Activated CD4-positive, alpha-beta T cell treated with anti-CD3 and anti-CD28 coated beads, Interleukin-2, amount 10 ng/mL, durations not matched to agents 7 days and 5 days (primary cell): ENCODE measurements at places on chromosomes 12 and 14. TPM values are rescaled to one million over a fixed set of nuclear protein-coding genes. Genes with fewer than 3 reads are reported as not detected.

DNA sequence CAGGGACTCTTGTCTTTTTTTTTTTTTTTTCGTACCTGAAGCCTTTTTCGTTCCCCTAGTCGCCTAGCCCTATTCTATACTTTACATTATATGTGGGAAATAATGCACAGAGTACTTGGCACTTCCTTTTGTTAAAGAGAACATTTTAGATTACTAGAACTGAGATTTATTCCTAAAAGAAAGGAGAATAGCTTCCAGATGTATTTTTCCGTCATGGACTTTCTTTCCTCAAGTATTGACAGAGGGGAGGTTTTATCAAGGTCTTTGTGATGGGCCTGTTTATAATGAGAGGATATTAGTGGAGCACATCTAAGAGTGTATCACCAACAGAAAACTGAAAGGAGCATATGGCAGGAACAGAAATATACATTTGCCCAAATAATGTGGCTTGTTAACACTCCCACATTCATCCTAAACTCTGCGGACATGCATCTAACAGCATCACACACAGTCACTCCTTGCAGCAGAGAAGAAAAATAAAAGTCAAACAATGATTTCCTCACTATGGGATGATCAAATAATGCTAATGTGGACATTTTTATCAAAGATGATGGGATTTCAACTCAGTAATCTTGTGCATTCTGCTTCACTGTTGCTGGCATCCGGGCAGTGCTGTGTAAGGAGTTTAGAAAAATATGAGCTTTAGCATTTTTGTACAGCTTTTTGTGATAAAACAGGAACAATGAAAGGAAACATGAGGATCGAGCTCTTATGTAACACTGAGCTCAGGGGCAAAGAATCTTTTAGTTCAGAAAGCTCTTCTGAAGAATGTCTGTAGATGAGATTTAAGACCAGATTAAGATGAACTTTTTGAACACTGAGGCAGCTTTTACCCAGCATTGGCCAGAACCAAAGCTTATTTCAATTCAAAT is 183.1 kb downstream of the EGLN3 start:
- no peak for DNase-seq

The PAH gene
- total RNA-seq, result not detected

DNA sequence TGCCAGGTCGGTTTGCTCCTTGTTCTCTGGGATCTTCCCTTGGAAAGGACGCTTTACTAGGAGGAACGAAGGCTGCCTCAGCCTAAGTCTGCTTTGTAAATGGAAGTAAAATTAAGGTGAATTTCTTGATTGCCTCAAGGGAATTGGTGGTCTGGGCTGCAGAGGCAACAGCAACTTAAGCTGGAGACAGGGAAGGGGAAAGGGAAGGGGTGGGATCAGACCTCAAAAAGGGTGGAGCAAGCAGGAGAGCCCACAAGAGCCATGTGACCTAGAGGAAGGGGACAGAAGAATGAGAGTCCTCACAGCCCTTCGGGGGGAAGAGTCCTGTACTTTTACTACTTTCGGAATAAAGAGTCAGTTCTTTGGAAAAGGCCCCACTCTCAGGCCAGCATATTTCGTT is 147.9 kb downstream of the PPM1H start:
- no peak for DNase-seq

- DNase-seq, result no peak
Observed at GRCh38 chr12:49232940-49233841, 31.7 kb upstream of the TUBA1C start.

The COX14 gene
- total RNA-seq, result 31.6 TPM

DNA sequence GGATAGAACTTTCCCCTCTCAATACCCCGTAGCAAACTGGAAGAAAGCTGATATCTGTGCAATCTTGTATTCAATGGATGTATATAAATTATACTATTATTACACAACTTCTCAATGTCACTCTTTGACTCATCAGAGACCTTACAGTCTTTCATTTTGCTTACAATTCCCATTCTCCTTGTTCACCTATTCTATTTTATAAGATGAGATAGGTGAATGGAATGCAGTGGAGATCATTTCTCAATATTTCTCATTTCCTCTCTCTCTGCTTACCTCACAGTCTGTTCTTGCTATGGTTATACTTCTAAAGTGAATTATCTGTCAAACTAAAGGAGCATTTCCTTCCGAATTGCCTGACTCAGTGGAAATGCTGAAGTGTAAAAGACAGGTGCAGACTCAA is 14.9 kb downstream of the FOXA1 start:
- DNase-seq, result no peak

- DNase-seq, result no peak
Observed at GRCh38 chr14:104700225-104700651, 10.8 kb downstream of the INF2 start.
